Kidney capillary endothelial cell (primary cell): ENCODE measurements at places on chromosomes 5 and 9.

- no peak for DNase-seq
Observed at GRCh38 chr9:107922260-107922659, 432.7 kb upstream of the KLF4 start.

DNA sequence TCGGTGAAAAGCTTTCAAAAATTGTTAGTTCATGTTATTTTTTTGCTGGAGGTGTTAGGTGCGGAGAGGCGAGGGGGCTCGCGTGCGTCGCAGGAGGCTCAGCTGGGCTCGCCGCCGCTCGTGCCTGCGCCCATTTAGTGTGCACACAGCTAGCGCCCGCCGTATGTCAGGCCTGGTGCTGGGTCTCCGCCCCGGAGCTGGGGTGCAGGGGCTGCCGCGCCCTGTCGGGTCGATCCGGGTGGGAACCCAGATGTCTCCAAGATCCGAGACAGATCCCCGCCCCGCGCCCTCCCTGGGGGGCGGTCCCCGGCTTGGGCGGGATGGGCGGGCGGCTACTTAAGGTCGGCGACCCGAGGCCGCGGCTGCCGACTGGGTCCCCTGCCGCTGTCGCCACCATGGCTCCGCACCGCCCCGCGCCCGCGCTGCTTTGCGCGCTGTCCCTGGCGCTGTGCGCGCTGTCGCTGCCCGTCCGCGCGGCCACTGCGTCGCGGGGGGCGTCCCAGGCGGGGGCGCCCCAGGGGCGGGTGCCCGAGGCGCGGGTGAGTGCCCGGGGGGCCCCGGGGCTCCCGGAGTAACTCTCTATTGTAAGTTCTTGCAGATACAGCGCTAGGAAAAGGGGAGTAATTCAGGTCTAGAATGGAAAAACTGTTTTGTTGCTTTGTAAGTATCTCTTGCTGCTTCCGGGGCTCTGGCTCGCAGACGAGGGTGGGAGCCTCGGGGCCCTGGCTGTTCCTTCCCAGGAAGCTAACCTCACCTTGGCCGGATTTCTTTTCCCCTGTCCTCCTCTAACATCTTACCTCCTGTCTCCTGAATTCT is 31.7 kb downstream of the GSN start:
- DNase-seq: no peak

DNA sequence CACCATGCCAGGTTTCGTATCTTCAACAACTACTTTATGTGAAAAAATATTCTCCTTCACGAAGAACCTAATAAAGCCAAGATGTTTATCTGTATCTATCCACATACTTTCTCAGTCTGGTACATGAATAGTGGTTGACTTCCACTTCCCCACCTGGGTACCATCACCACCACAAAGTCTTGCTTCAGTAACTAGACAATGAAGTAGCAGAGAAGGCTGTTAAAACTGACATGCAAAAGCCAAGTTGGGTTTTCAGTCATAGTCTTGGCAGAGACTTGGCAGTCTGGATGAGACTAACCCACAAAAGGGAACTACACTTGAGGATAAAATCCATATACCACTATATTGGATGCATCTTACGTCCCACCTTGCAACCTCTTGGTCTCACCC is 5.0 kb downstream of the P4HA2 start:
- no peak for DNase-seq

DNA sequence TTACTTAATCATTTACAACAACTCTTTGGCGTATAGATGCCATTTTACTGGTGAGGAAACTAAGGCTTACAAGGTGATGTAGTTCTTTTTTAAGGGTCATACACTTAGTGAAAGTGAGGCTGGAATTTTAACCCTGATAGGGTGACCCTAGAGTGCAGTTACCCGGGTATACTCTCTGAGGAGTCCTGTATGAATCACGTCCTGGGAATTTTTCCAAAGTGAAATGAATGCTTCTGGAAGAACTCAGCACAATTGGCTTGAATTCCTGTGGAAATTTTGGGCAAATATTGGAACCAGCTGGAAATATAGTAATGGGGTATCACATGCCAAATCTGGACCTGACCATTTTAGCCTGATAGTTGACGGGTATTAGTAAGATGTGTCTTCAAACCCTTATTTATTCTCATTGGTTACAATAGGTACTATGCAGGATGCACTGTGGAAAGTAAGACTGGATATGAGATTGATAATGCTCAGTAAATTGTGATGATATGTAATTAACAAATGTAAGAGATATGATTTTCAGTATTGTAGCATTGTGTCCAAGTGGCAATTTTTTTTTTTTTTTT is 14.8 kb downstream of the SUB1 start:
- peak; percentile 53 for DNase-seq

DNA sequence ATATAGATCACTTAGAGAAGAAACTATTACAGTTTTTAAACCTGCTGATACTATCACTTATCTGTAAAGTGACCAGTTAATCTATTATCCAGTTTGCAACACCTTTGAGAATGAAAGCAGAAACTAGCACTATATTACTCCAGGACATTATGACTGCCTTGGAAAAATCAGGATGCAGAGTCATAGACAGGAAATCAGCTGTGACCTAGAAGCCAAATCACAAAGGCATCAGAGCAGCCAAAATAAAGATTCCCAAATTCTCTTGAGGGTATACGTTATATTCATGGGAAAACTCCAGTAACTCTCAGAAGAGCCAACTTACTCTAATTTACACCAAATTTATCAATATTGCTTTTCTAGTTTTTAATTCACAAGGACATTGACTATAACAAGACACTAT is 49.9 kb downstream of the CDO1 start:
- peak; percentile 27 for DNase-seq

- no peak for DNase-seq
Observed at GRCh38 chr5:125408448-125409233, 662.2 kb upstream of the ZNF608 start.

- no peak for DNase-seq
Observed at GRCh38 chr5:65020492-65020891, 251.8 kb downstream of the CWC27 start.

DNA sequence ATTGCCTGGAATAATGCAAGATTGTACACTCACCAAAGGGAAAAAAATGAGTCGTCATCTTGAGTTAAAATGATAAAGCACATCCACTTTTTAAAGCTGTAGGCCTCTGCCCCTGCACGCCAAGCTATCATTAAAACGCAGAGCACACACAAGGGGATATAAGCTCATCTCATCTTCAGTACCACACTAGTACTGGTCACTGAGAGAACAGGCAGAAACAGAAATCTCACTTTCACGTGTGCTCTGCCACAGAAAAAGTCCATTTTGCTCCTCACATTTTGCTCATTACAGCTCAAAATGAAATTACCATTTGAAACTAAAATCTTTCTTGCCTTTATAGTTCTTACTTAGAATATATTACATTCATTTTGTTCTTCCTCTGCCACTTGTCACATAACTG is 99.2 kb upstream of the SLC30A5 start:
- no peak for DNase-seq

- no peak for DNase-seq
Observed at GRCh38 chr5:139910036-139910435, 114.4 kb downstream of the PSD2 start.

- no peak for DNase-seq
Observed at GRCh38 chr5:137728048-137728447, 7.8 kb downstream of the KLHL3 start.

DNA sequence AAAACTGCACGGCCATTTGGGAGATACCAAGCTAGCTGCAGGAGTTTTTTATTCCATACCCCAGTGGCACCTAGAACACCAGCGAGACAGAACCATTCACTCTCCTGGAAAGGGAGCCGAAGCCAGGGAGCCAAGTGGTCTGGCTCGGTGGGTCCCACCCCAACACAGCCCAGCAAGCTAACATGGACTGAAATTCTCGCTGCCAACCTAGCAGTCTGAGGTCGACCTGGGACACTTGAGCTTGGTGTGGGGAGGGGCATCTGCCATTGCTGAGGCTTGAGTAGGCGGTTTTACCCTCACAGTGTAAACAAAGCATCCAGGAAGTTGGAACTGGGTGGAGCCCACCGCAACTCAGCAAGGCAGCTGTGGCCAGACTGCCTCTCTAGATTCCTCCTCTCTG is 108.9 kb upstream of the CHD1 start:
- no peak for DNase-seq

GRCh38 chr9:122340161-122340560 is 30.7 kb upstream of the PTGS1 start:
- DNase-seq: peak; percentile 57

DNA sequence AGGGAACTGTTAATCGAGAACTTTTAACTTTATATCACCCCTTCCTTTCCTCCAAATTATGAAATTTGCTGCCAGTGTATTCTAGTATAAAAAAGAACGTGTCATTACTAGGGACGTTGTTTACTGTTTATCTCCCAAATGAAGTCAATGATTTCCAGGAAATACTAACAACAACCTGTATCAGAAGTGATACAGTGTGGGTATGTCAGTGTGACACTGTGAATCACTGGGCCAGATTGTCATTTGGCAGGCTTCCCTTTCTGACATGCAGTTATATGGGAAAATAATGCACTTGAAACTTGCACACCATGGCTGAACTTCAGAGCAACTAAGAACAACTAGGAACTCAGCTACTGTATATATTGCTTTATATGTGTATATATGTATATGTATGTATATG is 12.6 kb downstream of the ZNF462 start:
- DNase-seq: no peak

DNA sequence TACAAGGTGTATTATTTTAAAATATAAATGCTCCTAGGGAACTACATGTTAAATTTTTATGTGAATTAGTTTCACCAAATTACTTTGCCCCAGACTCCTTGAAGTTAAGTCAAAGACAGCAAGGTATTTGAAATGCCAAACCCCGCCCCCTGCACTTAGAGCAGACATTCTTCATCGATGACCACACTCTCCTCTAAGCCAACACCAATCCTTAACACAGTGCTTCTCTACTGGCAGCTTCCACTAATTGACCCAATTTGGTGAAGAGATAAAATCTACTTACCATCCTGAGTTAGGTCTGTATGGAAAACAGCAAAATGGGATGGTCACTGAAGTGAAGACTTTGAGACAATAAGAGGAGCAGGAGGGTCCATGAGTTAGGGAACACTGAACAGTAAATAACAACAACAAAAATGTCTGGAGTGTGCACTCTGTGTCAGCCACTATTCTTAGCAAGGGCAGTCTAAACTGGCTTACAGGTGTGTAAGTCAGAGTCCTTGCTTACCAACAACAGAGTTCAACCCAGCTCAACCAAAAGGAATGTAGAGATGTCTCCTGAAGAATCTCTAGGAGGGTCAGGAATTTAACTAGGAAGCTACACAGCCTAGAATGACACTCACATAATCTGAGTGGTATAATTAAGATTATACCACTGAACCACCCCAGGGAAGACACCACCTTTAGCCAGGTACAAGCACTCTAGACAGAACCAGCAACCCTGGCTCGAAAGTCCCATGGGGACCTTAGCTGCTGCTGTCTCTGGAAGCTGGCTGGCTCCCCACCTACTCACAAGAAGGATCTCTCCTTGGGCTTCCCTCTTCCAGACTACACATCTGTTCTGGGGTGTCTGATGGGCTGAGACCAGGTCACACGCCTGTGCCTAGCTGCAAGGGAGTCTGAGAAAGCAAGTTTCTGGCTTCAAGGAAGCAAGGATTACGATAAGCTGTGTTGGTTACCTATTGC is 8.8 kb upstream of the UBE2QL1 start:
- no peak for DNase-seq

DNA sequence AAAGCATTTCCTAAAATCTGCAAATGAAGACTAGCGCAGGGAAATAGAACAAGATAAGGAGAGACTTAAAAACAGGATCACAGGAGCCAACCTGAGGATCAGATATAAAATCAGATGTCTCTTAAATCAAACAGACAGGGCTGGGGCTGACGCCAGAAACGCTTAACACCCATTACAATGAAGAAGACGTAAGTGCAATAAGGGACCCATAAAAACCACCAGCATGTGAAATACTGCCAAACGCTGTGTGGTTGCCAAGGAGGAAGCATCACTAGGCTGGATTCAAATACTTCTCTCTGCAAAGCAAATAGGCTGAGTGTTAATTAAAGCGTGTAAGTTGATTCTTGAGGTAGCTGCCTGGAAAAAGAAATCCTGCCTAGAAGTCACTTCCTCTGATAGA is 74.4 kb upstream of the ATP10B start:
- no peak for DNase-seq

- DNase-seq: no peak
Observed at GRCh38 chr5:180628211-180628610, 21.2 kb downstream of the FLT4 start.

DNA sequence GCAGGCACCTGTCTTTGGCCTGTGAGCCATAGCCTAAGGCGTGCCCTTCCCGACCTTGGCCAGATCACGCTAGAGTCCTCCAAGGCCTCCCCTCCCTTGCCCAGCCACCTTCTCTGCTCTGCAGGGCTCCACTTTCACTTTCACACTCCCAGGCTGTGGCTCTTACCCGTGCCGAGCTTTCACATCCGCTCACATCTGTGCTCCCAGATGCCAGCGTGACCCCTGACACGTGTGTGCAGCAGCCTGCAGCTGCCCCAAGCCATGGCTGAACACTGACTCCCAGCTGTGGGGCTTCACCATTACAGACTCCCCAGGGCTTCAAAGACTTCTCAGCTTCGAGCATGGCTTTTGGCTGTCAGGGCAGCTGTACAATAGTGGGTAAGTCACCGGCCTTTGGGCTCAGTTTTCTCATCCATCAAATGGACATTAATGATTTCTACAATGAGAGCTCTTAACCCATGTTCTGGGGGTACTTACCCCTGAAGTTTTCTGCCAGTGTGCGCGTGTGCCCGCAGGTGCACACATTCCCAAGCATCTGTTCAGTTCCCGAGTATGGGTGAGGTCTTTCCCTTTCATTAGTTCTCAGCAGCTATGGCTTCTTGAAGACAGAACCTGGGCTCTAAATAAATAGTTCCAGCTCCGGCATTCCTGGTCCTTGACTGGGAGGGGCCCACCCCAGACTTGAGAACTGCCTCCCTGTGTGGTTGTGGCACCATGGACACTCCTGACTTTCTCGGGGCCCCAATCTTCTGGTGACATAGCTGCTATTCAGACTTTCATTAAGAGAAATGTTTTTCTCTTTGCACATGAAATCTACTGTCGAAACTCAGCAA is 118.6 kb downstream of the RGS3 start:
- no peak for DNase-seq

DNA sequence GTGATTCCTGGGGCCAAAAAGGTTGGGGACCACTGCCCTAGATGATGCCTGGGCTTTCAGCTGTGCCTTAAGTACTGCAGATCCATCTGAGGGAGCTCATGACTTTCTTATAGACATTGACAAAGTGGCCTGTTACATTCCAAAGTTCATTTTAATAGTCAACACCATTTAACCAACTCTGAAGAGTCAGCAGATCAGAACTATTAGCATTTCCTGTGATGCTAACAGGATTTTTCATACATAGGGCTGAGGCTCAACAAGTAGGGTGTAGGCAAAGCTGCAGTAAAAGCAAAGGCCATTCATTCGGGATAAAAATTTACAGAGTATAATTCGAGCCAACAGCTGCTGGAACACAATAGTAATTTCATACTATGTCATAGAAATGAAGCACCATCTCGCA is 105.4 kb downstream of the LPAR1 start:
- DNase-seq: no peak
